NCI-H1105 treated with DMSO at 0.1 percent for 48 hours (cell line): ENCODE measurements at places on chromosomes 12 and 14.

- no peak for DNase-seq
These were observed 7.5 kb downstream of the CAMKK2 start for GRCh38 chr12:121288986-121289385.

- peak; percentile 20 for DNase-seq
These were observed 29.0 kb downstream of the PEBP1 start for GRCh38 chr12:118164798-118165486.

DNA sequence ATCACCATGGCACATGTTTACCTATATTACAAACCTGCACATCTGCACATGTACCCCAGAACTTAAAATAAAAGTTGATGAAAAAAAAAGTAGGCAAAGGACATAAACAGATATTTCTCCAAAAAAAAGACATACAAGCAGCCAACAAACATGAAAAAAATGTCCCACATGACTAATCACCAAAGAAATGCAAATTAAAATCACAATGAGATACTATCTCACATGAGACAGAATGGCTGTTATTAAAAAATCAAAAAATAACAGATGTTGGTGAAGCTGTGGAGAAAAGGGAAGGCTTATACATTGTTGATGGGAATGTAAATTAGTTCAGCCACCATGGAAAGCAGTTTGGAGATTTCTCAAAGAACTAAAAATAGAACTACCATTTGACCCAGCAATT, 68.0 kb upstream of the FAR2 start:
- no peak for DNase-seq

- DNase-seq = peak; percentile 27
These were observed 164.6 kb upstream of the PARP11 start for GRCh38 chr12:4037747-4038312.

- no peak for DNase-seq
These were observed 24.6 kb downstream of the GPR65 start for GRCh38 chr14:88029500-88029899.

DNA sequence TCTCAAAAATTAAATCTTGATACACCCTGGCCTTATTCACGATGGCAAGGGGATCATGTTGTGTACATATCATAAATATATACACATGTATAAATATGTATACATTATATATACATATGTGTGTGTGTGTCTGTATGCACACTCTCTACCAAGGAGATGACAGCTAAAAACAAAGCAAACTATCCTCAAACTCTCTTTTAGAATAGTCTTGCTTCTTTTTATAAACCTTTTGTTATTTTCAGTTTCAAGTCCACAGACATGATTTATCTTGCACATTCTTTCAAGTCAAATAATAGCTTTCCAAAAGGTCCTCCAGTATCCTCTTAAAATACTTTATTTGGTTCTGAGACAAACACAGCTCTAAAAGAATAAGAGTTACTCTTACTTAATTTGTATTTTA, 8.4 kb downstream of the ANO6 start:
- no peak for DNase-seq

GRCh38 chr12:5432011-5432400, at the start of gene NTF3:
Gene NTF3 (plus strand): TSS chr12:5432108. CDS start chr12:5432325, 217 bp downstream.
- peak; percentile 44 for DNase-seq

DNA sequence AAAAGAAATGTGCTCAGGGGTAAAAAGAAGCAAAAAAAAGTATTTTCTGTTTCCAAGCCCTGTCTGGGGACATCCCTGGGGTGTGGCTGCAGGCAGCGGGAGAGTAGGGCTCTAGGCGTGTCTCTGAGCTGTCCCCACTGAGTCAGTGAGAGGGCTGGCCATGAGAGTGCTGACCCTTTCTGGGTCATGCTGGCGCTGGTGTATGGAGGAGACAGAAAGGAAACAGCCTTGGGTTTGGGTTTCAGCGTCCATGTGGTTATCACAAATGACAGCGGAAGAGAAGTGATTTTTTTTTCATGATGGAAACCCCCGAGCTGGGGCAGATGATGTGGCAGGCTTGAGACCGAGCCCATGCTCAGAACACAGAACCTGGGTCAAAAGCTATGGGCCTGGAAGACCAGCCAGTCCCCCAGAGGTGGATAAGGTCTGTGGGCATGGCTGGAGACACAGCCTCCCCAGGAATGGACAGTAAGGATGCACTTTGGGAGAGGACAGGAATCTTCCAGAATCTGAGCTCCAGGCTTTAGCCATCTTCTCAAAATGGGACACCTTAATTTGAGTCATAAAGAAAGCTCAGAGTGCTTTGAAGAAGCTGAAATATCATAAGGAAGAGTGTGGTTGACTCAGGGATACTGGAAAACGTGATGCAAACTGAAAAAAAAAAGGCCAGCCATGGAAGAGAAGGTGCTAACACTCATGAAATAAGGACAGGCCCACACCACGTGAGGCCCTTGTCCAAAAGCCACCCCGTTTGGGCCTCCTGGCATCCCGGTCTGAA, 36.2 kb downstream of the SYNE3 start:
- no peak for DNase-seq

DNA sequence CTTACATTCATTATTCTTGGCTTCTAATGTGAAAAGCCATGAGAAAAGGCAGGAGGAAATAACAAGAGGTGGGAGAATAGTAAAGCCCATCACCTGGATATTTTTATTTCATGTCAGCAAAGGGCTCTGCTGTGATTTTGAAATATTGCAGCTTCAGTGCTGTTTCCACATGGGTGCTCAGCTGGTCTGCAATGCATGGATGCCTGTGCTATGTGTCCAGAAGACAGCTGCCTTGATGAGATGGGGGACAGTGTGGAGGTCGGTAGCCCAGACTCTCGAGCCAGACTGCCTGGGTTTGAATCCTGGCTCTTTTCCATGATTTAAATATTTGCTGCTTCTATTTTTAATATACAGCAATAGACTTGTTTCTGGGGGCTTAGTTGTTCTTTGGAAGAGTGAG, 477.5 kb upstream of the GARIN6 start:
- no peak for DNase-seq

DNA sequence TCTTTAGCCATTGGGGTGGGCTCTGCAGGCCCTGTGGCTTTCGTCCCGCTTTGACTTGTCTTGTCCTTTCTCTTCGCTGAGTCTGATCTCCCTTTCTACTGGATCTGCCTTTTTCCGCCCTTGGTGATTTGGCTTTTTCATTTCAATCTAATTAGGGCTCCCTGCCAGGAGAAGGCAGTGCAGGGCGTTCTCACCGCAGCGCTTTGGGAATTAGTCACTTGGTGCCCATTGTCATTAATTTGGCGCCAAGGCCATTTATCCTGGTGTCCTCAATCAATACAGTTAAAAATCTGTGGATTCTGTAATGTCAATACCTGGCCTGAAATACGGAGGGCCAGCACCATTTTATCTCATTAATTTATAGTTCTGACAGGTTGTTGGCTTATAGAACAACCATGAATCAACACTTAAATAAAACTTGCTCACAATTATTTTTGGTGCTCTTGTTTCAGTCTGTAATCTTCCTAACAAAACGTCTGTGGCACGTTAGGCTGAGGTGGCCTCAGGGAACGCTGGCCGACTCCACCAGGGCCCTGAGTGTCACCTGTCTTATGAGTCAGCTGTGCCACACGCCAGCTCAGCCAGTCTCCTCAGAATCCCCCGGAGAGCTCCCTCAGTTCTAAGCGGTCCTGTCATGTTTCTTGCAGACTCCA, 115.7 kb downstream of the BEGAIN start:
- peak; percentile 92 for DNase-seq

DNA sequence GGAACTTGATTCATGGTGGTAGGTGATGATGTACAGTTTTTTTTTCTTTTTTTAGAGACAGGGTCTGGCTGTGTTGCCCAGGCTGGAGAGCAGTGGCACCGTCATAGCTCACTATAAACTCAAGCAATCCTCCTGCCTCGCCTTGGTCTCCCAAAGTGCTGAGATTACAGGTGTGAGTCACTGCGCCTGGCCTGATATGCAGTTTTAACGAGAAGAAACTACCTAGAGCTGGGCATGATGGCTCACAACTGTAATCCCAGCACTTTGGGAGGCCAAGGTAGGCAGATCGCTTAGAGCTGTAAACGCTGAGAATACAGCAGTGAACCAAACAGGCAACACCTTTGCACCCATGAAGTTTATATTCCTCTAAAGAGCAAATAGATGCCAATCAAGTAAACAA, 13.0 kb upstream of the VPS37B start:
- DNase-seq = no peak

GRCh38 chr12:63319936-63320633, 169.1 kb upstream of the AVPR1A start:
- no peak for DNase-seq

DNA sequence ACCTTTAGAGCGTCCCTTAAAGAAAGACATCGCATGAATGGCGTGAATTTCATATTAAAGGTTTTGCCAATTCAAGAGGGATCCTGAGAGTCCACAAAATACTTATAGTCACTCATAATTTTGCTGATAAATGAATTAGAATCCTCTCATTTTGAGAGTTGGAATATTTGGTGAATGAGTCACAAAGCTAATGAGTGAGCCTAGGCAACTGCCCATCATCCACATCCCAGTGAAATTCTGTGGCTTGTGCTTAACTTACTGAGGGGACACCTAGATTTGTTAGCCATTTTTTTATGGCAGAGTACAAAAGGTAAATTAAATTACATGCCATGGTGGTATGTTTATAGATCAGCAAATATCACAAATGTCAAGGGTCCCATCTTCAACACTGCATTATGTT, 12.7 kb upstream of the NOXRED1 start:
- DNase-seq = no peak

DNA sequence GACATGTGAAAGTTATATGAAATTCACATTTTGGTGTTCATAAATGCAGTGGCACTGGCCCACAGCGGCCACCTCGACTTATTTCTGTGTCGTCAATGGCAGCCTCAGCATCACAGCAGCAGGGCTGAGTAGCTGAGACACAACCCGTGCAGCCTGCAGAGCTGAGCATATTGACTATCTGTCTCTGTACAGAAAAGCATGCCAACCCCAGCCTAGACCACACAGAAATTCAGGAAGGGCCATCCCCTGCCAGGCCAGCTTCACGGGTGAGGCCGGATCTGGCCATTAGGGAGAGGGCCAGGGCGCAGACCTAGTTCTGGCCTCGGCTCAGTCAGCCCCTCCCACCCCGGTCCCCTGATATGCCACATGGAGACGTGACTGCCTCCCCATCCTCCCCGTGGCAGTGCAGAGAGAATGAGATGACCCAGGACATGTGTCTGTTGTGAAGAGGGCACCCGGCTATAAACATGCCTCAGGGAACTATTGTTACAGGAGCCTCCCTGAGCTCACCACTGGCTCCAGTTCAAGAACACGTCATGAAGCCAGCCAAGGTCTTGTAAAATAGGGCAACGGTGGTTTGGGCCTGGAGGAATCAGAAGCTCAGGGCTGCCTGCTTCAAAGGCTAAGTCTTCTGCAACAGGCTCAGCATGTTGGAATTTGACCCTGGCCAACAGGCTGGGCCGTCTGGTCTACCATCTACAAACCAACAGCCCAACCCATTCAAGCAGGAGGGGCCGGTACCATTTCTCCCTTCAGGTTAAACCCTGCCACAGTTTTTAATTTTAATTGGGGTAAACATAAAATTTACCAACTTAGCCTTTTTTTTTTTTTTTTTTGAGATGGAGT, 25.5 kb downstream of the SCARB1 start:
- DNase-seq = no peak

GRCh38 chr12:63419154-63419553, 249.1 kb downstream of the DPY19L2 start:
- no peak for DNase-seq

GRCh38 chr12:67980391-67980790, 8.9 kb upstream of the IFNG-AS1 start:
- no peak for DNase-seq

DNA sequence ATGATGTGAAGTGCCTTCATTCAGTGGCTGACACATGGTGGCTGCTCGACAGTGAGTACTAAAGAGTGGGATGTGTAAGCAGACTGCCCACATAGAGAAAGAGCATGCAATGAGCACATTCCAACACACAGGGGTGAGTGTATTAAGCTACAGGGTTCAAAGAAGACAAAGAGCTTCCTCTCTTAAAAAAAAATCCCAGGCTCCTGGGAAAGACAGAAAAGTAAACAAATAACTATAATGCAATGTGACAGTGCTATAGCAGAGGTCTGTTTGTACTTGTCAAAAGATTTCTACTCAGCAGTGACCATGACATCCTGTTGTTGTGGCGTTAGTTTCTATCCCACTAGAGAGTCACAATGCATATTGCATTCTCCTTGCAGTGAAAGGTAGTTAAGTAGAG, 12.4 kb upstream of the PCNX1 start:
- DNase-seq = no peak

GRCh38 chr12:105253866-105254513, 18.0 kb upstream of the APPL2 start:
- no peak for DNase-seq

- no peak for DNase-seq
These were observed 80.3 kb downstream of the WDR20 start for GRCh38 chr14:102220031-102220430.

DNA sequence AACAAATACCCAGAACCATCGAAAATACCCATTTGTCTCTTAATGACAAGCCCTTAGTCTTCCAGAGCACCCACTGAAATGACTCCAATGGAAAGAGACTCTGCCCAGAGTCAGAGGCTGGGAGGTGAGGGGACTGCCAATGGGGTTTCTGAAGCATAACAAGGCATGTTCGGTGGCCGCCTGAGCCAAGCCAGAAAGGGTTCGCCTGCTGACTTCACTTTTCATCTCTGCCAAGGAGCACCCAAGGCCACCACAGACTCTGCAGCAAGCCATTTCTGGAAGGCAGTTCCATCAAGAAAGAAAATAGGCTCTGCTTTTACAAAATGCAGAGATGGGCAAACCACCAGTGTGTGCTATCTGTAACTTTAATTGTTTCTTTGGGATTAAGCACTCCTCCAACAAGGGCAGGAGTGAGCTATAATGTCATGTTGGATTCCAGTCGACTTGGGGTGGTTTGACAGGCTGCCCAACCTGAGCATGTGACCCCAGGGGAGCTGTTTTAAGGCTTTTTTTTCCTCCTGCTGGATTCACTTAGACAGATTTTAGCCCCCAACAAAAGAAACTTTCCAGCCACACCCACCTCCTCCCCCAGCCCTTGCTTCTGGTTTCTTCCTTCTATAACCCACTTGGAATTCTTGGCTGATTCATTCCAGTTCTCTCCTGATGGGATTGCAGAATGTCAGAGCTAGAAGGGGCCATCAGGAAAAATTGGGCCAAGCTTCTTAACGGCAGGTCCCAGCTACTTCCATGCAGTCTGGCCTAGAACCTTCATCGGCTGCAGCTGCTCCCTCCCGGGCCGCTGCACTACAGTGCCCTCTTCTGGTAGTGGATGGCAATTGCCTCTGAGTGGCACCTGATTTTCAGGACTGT, 24.1 kb downstream of the CKAP4 start:
- DNase-seq = peak; percentile 60

GRCh38 chr14:104680806-104681688, 8.4 kb upstream of the INF2 start:
- no peak for DNase-seq

DNA sequence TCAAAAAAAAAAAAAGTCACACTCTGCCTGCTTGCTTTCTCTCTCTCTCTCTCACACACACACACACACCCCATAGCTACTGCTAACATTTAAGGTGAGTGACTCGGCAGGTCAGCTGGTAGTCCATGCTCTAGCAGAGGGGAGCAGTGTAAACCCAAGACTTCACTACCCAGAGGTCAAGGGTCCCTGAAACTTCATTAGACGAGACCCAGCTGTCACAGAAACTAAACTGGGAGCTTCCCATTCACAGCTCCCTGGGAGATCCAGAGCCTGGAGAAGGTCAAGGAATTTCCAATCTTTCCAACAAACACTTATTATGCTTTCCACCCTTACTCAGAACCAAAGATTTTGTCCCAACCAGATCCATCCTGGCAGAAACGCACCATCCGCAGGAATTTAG, 33.2 kb downstream of the CKAP4 start:
- DNase-seq = no peak

- DNase-seq = no peak
These were observed 98.8 kb downstream of the DICER1 start for GRCh38 chr14:95058491-95058890.
